Head of caudate nucleus (tissue), 42 donors: ENCODE measurements at places on chromosomes 7 and 10.

DNA sequence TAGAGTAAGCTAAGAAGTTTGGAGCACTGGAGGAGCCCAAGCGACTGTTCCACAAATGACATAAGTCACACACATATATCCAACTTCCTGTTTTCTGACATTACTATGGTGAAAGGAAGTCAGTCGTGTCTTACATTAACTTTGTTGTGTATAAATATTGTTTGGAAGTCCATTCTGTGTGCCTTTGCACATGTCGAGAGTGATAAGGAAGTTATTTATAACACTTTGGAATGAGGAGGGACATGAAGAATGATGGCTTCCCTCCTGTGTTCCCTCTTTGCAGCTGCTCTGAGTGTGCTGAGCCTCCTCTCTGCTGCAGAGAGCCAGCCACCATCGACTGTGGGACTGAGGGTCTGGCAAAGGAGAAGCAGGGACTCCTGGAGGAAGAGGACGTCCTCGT lies 40.4 kb upstream of the MGMT start:
- DNase-seq, result no peak

DNA sequence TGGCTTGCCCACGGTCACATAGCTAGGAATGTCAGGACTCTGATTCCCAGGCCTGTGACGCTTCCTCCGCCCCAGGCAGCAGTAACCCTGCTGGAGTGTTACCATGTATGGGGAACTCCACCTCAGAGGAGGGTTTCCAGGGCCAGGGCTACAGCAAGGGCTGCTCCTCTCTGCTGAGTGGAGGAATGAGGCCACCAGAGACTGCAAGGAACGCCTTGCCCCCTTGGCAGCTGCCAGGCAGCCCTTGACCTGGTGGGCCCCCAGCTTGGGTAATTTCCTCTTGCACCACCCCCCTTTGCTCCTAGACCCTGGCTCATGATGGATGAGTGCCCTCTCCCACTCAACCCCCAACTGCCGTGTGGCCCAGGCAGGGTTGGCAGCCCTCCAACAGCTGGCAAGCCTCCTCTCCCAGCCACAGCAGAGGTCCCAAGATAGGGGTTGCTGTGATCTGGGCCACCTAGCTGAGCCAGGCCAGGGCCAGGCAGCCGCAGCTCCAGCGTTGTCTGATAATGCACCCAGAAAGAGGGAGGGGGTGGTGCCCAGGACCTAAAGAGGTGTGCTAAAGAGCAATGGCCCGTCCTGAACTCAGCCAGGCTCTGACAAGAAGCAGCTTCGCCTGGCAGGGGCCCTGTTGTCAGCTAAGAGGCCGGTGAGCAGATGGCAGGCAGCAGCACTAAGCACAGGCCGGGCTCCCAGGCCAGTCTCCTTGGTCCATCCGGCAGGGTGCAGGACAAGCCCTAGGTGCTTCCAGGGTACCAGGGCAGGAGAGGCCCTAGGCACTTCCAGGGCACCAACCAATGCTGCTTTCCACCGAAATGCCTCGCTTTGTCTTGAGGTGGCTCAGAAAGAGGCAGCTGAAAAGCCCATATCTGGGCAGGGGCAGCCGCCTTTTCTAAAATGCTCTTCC lies 35.4 kb downstream of the DRGX start:
- DNase-seq, result no peak

GRCh38 chr10:61673360-61673759 lies 10.6 kb downstream of the CABCOCO1 start:
- no peak for DNase-seq

- no peak for DNase-seq
Measured at GRCh38 chr7:94507462-94507861, 2.1 kb upstream of the CASD1 start.

DNA sequence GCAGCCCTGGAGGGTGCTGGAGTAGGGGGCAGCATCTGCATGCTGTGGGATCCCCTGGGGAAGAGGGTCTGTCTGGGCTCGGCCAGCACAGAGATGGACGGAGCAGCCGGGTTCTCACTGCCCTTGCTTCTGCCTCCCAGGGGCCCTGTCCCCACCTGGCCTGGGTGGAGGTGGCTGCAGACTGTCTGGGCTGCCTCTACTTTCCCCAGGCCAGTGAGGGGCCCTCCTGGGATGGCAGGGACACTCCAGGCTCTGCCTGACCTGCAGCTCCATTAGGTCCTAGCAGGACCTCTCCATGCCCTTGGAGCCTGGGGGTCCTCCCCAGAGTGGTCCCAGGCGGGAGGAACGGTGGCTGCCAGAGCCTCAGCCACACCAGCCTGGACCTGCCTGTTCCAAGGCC lies 63.7 kb downstream of the PWWP2B start:
- DNase-seq, result no peak

GRCh38 chr7:83819911-83820310 lies 171.0 kb upstream of the SEMA3E start:
- no peak for DNase-seq

DNA sequence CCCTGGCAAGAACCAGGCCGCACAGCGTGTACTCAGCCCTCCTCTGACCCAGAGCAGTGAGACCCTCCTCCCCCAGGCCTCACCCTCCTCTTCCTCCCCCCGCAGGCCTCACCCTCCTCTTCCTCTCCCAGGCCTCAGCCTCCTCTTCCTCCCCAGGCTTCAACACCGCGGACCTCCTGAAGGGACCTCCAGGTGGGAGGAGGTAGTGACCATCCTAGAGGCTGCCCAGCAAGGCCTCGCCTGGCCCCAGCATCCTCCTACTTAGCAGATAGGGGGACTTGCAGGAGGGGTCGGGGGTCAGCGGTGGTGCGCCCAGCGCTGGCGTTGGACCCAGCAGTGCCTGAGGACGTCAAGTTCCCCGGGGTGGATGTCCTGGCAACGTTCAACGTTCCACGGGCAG lies 270.8 kb downstream of the ELFN1 start:
- DNase-seq, result no peak

GRCh38 chr10:24569828-24570657 lies 153.6 kb downstream of the ARHGAP21 start:
- no peak for DNase-seq

- DNase-seq, result no peak
Measured at GRCh38 chr7:19619122-19619521, 89.7 kb downstream of the POLR1F start.

GRCh38 chr10:19178675-19179074 lies 130.1 kb downstream of the MALRD1 start:
- DNase-seq, result no peak

- DNase-seq, result no peak
Measured at GRCh38 chr10:20276127-20276979, 460.1 kb downstream of the PLXDC2 start.

DNA sequence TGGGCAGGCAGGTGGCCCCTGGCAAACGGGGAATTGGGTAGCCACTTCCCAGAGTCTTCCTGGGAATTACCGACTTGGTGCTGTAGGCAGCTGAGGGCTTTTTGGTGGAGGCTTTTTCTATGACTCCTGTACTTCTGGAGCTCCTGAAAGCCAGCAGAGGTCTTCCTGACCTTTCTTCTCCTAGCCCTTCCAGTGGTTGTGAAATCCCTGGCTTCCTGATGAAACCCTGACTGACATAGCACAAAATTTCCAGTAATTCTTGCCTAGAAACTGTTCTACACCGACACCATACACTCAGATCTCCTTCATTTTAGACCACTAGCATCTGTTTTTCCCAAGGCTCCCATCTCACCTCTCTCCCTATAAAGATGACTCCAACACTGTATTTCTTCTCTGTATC lies 120.2 kb downstream of the STRA8 start:
- no peak for DNase-seq

DNA sequence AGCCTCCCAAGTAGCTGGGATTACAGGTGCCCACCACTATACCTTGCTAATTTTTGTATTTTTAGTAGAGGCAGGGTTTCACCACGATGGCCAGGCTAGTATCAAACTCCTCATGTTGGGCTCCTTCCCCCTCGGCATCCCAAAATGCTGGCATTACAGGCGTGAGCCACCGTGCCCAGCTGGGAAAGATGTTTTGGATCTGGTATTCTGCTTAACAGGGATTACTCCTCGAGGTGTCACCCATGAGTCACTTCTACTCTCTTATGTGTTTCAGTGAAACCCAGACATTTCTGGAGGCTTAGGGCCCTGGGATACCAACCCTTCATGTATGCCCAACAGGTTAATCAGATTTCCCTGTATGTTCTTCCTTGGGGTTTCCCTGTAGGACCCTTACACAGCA lies 11.8 kb upstream of the OPN4 start:
- no peak for DNase-seq

GRCh38 chr10:101001659-101002035 lies 2.0 kb downstream of the LZTS2 start:
- DNase-seq, result no peak

DNA sequence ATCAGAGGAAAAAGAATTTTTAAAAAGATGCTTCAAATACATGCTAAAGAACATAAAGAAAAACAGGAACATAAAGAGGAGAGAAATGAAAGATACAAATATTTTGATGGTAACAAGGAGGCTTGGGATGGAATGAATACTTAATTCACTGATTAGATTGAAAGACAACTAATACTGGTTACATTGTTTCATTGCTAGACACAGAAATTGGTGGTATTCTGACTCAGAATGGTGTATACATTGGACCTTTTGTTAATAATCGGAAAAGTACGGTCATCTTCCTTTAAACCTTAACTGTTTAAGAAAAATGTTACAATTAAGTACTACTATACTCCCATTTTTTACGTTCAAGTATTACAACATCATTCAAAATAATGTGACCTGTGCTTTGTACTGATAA lies 567.5 kb downstream of the PARD3 start:
- DNase-seq, result no peak

DNA sequence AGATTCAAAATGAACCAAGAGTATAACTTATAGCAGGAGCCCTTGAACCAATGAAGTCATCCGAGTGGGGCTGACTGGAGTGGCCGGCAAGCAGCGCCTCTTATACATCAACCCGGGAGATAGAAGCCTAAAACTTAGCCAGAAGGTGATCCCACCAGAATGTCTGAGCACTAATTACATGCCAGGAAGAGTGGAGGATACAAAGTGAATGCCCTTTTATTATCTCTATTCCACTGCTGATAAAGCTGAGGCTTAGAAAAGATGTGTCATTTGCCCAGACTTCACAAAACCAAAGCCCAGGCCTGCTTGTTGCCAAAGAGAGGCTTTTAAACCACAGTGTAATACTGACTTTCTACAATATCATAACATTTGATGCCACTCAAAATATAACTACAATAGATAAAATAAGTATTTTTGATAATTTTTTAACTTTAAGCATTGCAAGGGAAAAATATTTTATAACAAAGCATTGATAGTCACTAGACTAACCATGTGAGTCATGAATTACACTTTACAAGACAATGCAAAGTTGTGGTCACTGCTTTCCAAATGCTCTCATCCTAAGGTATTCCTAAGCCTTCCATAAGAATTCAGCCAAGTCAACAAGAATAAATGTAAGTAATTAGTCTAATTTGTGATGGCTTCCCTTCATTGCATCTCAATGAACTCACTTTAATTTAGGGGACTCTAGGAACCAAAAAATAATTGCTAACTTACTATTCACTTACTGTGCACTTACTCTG lies 58.6 kb upstream of the ARID5B start:
- no peak for DNase-seq

DNA sequence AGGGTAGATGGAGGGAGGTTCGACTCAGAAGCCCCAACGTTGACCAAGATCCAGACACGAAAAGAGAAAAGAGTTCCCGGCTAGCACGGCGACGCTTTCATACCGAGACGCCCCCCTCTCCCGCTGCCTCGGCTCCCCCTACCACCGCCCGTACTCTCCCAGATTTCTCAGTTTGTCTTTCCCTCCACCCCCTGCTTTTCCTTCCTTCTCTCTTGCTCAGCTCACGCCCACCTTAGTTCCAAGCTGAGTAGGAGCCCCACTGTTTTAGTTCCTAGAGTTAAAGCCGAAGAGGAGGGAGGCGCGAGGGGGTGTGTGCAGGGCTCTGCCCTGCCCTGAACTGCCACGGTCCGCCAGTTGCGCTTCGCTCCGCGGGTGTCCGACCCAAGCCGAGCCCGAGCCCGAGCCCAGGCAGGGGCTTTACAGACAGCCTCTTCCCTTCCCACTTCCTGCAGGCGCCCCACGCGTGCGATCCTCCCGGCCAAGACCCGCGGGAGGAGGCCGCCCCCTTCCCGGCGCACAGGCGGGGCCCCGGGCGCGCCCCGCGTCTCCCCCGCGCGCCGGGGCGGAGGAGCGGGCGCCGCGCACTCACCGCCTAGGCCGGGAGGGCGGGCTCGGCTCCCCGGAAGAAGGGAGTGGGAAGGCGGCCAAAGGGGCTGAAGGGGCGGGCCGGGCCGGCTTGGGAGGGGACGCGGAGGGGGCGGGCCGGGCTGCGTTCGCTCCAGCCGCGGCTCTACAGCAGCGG lies at the start of gene EPHB6:
Gene EPHB6 (plus strand): TSS at position 705 of the 742 bp plus-strand sequence. CDS start 8,152 bp downstream, outside the sequence.
- DNase-seq, result no peak

DNA sequence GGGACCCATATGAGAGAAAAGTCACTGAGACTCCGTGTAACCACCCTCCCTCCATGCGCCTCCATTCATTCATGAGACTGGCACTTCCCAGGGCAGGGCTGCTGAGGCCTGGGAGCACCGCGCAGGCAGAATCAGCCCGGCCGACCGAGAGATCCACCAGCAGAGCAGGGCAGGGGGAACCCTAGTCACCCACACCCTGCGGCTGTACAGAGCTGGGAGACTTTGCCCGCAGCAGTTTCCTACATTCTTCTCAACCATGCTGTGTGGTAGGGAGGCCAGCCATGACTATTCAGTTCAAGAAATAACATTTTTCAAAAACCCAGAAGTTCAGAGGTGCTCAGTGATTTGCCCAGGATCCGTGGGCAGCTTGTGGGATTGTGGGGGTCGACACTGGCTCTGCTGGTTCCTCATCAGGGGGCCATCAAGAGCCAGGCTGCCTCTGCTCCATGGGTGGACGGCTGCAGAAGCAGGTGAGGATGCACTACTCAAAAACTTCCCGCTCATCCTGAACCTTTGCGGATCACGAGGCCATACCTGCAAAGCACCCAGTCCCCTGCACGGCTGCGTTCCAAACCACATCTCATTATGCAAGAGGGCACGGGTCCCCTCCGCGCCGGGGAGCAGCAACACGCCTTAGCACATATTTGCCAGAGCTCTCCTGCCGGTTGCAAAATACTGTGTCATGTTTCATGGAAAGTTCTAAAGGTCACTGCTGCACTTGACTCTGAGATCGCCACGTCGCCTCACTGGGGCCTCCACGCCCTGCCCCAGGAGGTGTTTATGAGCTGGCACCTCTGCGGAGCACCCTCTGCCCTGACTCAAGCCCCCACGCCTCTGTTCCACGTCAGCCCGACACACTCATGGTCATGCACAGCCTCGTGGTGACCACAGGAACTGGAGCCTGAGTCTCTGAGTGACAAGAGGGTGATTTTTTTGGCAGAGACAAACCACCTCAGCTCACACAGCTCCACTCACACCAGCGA lies 132.0 kb downstream of the PRKAG2 start:
- no peak for DNase-seq

DNA sequence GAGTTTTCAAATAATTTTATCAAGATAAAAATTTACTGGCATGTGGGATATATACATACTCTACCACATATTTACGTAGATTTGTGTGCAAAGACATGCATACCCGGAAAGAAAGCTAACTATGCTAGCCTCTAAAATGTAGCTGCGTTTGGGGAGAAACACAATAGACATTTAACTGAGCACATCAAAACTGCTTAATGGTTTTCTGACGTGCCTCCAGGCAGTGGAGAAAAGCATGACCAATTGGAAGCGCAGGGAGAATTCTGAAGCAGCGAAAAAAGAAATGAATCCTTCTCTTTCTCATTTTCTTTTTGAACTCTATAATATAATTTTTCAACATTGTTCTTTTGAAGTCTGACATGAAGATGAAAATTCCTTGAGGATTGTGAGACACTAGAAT lies 60.3 kb upstream of the LYZL1 start:
- DNase-seq, result no peak
